Fibroblast of villous mesenchyme (primary cell): ENCODE measurements at places on chromosomes 16 and 17. TPM values are rescaled to one million over a fixed set of nuclear protein-coding genes. Genes with fewer than 3 reads are reported as not detected.

P2RX1 gene
- total RNA-seq, result 1.3 and 2.3 TPM in 2 replicates

ACSM2A gene
- total RNA-seq, result not detected in 2 replicates

GRCh38 chr17:31152271-31152670, 57.5 kb downstream of the NF1 start:
- DNase-seq, result no peak

- no peak for DNase-seq
These were observed 146.9 kb upstream of the SDK2 start for GRCh38 chr17:73791121-73791520.
